NB4 (cell line): ENCODE measurements at places on chromosomes 2 and 18.
A peak's percentile ranks its signal among the peaks of the same experiment; 100 is the strongest.

DNA sequence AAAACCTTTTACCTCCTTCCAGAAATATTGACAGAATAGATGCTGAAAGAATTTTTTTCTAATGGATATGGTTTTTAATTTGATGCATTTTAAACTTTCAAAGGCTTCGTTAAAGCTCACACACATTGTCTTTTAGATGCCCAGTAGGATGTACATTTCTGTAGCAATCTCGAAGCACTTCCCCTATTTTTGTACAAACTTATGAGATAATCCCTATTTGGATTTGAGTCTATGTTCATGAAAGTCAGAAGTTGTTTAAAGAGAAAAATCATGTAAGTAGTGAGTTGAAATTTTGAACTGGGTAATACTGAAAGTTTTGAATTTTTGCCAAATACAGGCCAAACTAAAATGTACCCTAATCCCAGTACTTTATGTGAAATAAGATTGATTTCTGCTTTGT, 38.1 kb upstream of the MMADHC start:
- no peak for DNase-seq

DNA sequence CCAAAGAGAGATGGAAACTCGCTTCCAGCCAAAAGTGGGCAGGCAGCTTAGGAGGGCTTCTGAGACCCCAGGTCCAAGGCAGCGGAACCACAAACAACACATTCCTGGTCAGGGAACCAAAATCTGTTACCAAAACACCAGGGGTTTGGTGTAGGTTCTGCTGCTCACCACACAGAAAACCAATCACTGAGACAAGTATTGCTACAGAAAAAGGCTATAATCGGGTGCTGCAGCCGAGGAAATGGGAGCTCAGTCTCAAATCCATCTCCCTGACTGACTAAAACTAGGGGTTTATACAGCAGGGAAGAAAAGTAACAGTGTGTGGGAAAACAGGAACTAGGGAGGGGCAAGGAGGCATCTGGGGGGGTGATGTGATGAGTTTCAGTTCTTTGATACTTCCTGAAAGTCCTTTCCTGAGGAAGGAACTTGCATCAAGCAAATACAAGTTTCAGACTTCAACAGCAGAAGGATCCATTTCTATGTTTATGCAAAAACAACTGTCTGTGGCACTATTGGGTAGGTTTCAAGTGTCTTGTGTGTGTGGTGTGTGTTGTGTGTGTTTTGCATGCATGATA, 108.0 kb downstream of the FAM168B start:
- DNase-seq: peak; percentile 23

DNA sequence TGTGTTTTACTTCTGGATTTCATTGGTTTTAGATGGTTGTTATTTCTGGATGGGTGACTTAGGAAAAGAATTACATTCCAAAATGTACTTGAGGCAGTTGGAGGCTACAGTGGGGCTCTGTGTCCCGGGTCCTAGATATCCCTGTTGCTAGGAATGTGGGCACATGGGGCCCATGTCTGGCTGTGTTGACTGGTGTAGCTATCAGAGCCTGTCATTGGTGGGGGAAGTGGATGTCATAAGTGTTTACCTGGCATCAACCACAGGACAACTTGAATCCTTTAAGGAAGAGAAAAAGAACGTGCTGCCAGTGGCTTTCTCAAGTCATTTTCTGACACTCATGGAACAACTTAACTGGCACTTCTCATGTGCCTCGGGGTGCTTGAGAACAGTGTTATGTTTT, 30.4 kb downstream of the IL18R1 start:
- DNase-seq: no peak

GRCh38 chr2:141497272-141497671, 633.5 kb downstream of the LRP1B start:
- DNase-seq: peak; percentile 59

- DNase-seq: no peak
Measured at GRCh38 chr2:120453635-120453998, 107.7 kb downstream of the INHBB start.

DNA sequence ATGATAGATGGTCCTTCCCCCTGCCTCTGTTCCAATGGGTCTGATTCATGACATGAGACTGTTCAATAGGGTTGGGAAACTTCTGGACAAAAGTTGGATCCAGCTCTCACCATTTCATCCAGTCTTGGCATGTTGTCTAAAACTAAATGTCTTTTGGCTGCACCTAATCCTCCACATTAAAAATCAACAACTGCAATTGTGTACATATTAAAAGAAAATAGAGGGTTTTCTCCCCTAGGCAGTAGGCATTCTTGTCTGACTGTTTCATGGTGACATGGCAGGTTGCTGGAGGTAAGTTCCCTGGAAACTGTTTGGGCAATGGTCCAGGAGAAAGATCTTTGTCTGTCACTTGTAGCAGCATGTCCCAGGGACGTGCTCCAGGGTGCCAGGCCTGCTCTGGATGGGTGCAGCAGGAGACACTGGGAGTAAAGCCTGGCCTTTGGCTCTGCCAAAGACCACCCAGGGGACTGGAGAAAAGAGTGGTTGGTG, 135.8 kb downstream of the TCF4 start:
- DNase-seq: no peak

GRCh38 chr2:15945909-15946705, 5.8 kb downstream of the MYCN start:
- no peak for DNase-seq

DNA sequence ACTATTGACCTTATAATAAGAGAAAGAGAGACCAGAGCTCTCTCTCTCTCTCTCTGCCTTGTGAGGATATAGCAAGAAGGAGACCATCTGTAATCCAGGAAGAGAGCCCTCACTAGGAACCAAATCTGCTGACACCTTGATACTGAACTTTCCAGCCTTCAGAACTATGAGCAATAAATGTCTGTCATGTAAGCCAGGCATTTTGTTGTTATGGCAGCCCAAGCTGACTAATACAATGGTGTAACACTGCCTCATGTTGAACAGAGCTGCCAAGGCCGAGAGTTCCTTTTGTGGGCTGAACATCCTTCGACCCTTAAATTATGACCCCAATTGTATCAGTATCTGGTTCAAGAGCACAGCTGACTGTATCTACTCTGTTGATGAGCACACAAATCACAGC, 108.0 kb downstream of the LRRC30 start:
- no peak for DNase-seq
